ENCODE measurements at places on chromosomes 12 and 14. TPM values are rescaled to one million over a fixed set of nuclear protein-coding genes. Genes with fewer than 3 reads are reported as not detected.

DNA sequence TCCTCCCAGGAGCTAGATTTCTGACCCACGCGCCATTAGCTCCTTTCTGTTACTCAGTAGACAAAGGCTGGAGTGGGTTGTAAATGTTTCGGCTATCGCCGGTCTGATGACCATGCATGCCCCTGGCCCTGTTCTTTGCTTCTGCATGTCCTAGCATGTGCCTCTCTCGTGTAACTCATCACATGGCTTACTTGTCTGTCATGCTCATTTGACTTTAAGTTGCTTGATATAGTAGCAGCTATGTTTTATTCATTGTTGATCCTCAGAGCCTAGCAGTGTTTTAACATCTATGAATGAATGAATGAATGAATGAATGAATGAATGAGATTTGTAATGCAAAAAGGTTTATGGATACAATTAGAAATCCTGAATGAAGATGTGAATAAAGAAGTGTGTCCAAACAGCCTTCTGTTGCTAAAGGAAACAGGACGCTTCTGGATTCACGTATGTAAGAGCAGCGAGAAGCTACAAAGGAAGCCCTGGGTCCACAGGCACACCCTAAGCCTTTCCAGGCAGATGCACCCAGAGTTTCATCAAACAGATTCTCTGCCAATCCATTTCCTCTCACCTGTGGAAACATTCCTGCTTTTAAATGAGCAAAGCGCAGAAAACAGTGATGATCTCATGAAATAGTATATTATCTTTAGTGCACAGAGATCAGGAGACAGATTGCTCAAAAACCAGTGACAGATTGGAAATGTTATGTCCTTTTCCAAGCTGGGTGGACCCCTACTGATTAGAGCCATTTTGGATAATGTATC is 3.4 kb downstream of the GSG1 start:
- no peak for DNase-seq

- DNase-seq = no peak
Measured at GRCh38 chr14:73027984-73028383, 1.1 kb upstream of the ZFYVE1 start.

GRCh38 chr14:44180975-44181374 is 326.1 kb downstream of the FSCB start:
- DNase-seq = no peak

DNA sequence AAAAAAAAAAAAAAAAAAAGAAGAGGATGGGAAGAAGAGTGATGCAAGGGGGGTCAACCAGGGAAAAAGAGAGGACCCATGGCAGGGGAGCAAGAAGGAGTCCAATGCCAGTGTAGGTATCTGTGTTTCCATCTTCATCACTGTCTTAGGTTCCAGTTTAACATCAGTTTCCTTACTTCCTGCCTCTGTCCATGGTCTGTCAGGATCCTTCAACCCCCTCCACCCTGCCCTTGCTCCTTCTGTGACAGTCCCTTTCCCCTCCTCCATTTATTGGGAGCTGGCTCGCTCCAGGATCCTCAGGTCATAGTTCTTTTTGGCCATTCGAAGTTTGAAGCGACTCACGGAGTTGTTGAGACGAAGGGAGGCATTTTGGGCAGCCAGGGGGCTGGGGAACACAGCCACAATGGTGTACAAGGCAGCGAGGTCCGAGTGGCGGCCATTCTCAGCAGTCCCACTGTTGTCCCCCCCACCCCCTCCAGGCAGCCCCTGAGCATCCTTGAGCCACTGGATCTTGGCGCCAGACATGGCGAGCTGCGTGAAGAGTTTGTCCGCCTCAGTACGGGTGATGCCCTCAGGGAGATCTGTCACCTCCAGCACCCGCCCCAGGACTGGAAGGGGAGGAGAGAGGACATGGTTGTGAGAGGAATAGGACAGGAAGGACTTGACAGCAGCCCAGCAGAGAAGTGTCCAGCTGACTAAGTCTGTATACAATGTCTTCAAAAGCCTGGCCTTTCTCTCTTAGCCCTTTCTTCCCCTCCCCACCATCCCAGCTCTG is 3.7 kb upstream of the STAC3 start:
- DNase-seq = no peak

DNA sequence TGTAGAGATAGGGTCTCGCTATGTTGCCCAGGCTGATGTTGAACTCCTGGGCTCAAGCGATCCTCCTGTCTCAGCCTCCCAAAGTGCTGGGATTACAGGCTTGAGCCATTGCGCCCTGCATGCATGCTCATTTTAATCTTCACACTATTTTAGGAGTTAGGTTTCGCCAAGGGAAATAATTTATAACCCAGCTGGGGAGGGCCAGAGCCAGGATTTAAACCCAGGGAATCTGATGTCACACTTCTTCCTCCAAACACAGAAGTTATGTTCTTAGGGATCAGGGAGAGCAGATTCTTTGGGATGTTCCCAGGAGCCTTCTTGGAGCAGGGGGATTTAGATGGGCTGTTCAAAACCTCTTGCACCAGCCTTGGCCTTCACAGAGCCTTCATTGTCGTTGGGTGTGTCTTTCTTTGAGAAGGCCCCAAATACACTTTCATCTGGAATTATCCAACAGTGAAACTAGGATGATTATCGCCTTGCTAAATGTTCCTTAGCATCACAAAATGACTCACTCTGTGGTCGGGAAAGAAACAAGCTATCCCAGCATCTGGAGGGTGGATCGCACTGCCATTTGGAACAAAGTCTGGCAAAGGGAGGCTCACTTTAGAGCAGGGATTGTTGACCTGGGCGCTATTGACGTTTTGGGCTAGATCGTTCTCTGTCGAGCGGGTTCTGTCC is 8.2 kb upstream of the PPP1CC start:
- no peak for DNase-seq

GRCh38 chr14:31568671-31569070 is 7.5 kb downstream of the NUBPL start:
- no peak for DNase-seq

- peak; percentile 32 for DNase-seq
Measured at GRCh38 chr12:105330931-105331804, 677 bp downstream of the C12orf75 start.

DNA sequence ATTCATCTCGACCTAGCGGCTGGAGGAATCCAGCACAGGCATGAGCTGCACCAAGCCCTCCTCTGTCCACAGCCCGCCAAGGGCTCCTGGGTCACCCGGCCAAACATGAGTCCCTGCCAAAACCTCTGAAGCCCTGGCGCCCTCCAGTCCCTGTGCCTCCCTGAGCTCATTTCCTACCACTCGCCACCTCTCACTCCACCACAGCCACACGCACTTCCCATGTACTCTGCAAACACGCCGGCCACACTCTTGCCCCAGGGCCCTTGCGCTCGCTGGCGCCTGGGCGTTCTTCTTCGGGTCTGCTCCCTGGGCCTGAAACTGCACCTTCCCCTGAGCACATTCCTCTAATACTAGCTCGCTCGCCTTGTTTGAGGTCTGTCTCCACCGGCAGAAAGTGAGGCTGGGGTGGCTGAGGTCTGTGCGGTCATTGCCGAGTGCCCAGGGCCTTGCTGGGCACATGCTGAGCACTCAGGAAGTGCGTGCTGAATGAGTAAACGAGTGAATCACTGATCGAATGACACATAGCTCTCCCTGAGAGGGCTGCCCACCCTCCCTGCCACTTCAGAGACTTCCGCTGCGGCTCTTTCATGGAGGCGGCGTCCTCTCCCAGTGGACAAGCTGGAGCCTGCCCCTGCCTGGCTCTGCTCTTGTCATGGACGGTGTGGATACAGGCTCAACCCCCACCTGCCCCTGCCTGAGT is 33.7 kb upstream of the DLK1 start:
- DNase-seq = no peak

DNA sequence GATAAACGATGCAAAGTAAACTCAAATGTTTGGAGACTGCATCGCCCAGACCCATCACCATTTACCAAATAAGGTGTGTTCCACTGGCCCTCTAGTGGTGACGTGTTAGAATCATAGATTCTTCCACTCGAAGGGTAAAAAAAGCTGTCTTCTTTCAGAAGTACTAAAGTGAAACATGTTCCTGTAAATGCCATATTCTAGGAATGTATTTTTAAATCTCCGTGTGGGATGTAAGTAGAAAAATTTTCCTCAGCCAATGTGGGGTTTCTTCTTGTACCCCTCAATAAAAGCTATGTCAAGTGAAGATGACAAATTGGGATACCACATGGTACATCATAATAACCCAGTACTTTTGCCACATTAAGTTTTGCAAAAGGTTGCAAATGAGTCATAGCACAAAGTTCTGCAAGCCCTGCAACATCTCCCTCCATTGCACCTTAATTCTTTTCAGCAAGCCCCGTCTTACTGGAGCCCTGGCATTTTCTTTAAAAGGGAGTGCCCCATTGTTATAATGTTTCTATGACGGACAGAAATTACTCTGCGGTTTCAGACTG is 100.8 kb downstream of the CCER1 start:
- DNase-seq = no peak

DNA sequence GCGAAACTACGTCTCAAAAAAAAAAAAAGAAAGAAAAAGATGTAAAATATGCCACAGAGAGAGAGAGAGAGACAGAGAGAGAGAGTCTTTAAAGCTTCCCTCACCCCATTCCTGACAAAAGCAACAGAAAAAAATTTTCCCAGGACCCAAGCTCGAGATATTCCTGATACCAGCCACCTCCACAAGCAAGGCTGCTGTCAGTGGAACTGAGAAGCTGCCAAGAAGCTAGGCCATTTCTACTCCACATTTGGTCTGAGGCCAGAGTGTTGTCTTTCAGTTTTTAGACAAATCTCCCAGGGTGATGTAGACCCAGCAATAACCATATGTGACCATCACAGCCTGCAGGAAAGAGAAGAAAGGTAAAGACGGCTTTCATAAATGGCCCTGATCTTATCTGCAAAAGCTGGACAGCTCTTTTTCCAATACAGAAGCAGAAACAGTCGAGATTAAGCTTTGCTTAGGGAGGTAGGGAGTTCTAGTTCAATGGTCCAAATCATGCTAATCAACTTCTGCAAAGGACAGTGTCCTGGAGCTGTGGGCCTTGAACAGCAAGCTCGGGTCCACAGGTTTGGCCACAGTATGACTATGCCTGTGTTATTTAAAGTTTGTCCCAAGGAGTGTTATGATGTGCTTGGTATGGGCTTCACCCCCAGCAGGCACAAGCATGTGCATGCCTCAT is 130.3 kb upstream of the NUDT4 start:
- no peak for DNase-seq

GRCh38 chr12:120710031-120710804 is at the start of gene UNC119B:
UNC119B (plus strand) TSS chr12:120710458; CDS start chr12:120710475, 17 bp downstream.
- DNase-seq = peak; percentile 38

DNA sequence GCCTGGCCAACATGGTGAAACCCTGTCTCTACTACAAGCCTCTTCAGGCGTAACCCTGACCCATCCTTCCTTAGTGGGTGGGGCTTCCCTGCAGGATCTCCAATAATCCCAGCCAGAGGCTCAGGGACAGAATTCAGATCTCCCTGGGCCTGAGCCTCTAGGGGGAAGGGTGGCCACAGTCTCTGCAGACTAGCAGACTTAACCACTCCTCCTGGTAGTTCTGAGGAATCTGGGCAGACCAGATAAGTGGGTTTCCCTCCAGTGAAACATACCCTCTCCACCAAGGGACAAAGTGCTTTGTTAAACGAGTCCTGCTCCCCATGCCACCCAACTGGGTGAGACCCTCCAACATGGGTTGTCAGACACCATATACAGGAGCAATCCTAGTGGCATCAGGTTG is 36.6 kb upstream of the TRIM9 start:
- DNase-seq = no peak

DNA sequence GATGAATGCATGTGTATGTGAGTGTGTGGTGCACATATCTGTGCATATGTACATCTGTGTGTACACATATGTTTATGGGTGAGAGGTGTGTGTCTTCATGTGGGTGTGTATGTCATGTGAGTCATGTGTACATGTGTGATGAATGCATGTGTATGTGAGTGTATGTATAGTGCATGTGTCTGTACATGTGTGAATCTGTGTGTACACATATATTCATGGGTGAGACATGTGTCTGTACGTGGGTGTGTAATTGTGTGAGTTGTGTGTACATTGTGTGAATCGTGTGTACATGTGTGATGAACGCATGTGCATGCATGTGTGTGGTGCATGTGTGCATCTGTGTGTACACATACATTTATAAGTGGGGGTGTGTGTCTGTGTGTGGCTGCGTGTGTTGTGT is 146.9 kb upstream of the TMEM132C start:
- no peak for DNase-seq

- no peak for DNase-seq
Measured at GRCh38 chr12:15545334-15545733, 223.0 kb downstream of the PTPRO start.

DNA sequence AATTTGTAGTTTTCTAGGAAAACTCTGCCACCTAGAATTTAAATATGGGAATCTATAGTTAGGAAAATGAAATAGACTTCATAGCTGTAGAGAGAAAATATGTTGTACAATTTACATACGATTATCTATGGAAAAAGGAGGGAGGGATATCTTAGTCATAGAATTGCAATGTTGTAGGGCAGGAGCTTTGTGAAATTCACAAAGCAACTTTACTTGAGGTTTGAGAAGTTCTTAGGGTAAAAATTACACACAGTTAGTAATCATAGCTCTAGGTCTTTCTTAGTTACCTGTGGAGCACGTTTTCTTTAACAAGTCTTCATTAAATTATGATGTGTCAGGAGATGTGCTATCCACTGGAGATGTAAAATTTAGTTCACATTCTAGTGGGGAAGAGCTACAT is 61.4 kb upstream of the DBX2 start:
- DNase-seq = no peak

Gene TAPBPL
- 12.2 TPM for total RNA-seq

- no peak for DNase-seq
Measured at GRCh38 chr12:124148481-124149273, 146.2 kb upstream of the RFLNA start.

Gene TMTC2
- total RNA-seq = 1.9 TPM
